ENCODE measurements at places on chromosomes 1 and 21.

DNA sequence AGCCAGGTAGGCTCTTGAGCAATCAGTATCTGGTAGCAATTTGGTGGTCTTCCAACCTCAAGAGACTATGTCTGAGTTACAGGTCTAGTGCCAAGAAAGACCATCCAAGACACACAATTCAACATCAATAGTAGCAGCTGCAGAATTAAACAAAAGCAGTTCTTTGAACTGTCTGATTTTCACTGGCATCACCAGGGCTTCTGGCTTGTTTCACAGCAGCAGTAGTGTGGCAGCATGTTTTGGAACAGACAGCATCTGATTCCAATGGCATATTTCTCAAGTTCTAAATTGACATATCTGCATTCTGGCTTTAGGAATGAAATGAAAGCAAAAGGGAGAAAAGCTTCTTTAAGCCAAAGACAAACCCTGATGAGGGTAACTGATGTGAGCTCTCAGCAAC is 334.7 kb upstream of the PRMT6 start:
- no peak for DNase-seq

- DNase-seq: peak; percentile 20
Measured at GRCh38 chr1:87398641-87399040, 70.0 kb downstream of the LMO4 start.

- no peak for DNase-seq
Measured at GRCh38 chr1:200096774-200097173, 69.3 kb downstream of the NR5A2 start.

- no peak for DNase-seq
Measured at GRCh38 chr21:30042443-30042842, 102.6 kb upstream of the GRIK1 start.
